ENCODE measurements at places on chromosomes 1 and 21. TPM values are rescaled to one million over a fixed set of nuclear protein-coding genes. Genes with fewer than 3 reads are reported as not detected.

The S100A12 gene
- not detected for total RNA-seq

The SLC16A4 gene
- 0.13 TPM for total RNA-seq

DNA sequence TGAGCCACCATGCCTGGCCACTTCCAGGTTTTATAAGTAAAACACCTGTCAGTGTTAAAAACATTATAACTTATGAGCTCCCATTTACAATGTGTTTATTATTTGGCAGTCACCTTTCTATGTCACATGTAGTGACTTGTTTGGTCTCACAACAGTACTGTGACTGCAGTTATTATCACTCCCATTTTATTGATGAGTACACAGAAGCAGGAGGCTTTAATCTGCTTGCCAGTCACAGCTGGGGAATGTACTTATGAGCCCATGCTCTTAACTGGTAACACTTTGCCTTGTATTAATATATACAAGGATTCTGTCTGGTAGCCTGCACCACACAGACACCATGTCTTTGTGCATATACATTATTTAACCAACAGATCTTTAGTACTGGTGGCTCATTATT lies 31.1 kb upstream of the BACH1 start:
- DNase-seq, result no peak

The KLHDC8A gene
- total RNA-seq, result not detected

GRCh38 chr1:151292207-151293030 lies 10.3 kb downstream of the ZNF687 start:
- no peak for DNase-seq

DNA sequence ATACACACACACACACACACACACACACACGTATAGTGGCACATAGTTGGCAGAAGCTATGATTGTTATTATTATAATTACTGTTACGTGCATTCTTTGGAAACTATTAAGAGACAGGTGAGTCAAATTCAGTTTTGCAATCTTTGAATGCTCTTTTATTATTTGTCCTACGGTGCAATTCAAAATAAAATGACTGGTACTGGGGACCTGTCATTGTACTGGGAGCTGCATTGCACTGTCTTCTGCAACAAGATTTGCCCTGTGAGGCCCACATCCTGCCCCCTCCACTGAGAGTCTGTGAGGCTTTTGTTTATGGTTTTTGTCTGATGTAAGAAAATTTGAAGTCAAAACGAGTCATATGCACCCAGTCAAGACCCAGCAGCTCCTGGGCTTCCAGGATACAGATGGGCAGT lies 1.9 kb downstream of the LY9 start:
- peak; percentile 74 for DNase-seq

Measured in CD8-positive, alpha-beta memory T cell (primary cell).